ENCODE measurements at places on chromosomes 5 and 9.

DNA sequence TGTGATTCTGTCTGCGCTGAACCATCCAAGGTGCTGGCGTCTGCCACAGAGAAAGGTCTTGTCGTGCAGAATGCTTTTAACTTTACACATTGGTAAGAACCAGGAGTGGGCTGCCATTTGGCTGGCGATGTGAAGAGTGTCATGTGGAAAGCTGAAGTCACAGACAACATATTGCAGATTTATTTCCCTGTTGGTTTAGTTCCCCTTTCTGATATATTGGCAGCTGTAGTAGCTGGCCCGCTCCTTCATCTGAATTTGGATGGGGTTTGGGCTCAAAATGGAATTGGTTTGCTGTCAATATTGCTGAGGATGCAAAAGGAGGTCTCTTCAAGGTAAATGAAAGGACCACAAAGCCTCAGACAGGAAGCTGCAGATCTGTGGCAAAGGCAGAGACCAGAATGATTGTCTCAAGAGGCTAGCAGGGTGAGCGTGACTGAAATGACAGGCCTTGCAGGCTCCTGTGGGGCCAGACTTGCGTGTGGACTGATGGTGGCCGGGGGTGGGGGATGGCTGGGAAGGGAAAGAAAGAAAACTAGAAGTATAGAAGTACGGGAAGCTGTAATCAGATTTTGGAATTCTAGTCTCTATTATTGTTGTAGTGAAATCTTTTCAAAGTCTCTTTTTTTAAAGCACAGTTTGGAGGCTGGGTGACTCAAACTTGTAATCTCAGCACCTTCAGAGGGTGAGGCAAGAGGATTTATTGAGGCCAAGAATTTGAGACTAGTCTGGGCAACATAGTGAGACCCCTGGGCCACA is 25.1 kb upstream of the CD180 start:
- no peak for DNase-seq

GRCh38 chr5:138753794-138754698 is 821 bp downstream of the CTNNA1 start:
- DNase-seq = peak; percentile 77

- DNase-seq = no peak
These were observed 37.6 kb upstream of the IPPK start for GRCh38 chr9:92707530-92707929.

DNA sequence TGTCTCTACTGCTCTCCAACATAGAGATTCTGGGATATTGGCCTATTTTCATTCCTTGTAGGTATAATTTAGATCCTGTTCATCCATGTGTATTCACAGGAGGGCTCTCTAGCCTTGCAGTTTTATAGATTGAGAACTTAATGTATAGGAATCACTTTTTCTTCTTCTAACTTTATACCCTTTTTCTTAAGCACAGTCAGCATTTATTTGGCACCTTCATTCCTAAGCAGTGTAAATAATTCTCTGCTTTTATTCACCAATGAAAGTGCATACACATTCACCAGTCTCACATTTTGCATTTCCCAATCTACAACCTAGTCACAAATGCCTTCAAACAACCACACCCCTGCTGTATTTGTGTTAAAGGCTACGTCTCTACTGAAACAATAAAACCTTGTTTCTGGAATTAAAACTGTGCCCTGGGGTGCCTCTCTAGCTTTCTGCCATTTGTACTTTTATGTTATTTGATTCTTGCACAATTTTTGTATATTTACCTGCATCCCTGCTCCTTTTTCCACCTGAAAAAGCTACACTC is 49.3 kb downstream of the NREP start:
- DNase-seq = no peak

- DNase-seq = no peak
These were observed 134.6 kb upstream of the HAND1 start for GRCh38 chr5:154612666-154613065.

DNA sequence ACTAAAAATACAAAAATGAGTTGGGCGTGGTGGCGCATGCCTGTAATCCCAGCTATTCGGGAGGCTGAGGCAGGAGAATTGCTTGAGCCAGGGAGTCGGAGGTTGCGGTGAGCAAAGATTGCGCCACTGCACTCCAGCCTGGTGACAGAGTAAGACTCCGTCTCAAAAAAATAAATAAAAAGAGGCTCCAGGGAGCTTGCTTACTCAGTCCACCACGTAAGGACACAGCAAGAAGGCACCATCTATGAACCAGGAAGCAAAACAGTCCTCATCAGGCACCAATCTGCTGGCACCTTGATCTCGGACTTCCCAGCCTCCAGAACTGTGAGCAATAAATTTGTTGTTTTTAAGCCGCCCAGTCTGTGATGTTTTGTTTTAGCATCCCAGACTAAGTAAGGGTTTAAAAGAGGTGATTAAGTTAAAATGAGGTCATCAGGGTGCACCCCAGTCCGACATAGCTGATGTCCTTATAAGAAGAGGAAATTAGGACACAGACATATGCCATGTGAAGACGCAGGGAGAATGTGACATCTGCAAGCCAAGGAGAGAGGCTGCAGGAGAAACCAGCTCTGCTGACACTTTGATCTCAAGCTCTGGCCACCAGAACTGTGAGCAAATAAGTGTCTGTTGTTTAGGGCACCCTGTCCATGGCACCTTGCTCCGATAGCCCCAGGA is 45.9 kb downstream of the C9orf50 start:
- DNase-seq = no peak

Data from Panc1 (cell line).